Adrenal gland (tissue), 19 donors: ENCODE measurements at places on chromosomes 12 and 14. TPM values are rescaled to one million over a fixed set of nuclear protein-coding genes. Genes with fewer than 3 reads are reported as not detected.
A peak's percentile ranks its signal among the peaks of the same experiment; 100 is the strongest.

- H3K4me1 ChIP-seq = peaks cover 13% of the 10 kb centered on the region
- H3K27ac ChIP-seq = no peak overlapping the region
- DNase-seq = no peak
- no peaks in the 10 kb centered on the region for H3K27me3 ChIP-seq
- H3K36me3 ChIP-seq = no peaks in the 10 kb centered on the region
- H3K4me3 ChIP-seq = no peak overlapping the region
Measured at GRCh38 chr12:124466216-124467128, 100.9 kb downstream of the NCOR2 start.

DNA sequence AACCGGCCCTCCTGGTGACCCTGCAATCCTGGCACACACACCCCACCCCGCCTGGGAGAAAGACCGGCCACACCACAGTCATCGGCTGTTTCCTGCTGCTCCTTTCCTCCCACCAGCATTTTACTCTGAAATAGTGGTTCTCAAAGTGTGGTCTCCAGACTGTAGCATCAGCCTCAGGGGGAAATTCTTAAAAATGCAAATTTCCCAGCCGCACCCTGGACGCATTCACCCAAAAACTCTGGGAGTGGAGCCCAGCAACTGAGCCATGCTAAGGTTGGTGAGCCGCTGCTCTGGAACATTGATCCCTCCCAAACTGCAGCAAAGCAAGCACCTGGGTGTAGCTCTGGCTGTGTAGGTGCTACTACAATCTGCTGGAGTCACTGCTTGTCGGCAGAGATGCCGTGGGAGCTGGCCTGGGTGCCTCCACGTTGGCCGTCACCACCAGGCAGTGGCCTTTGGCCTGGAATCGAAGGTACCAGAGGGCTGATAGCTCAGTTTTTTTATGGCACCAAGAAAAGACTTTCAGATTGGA, 38.4 kb upstream of the BCL2L14 start:
- DNase-seq = no peak
- H3K27ac ChIP-seq = no peak overlapping the region
- H3K27me3 ChIP-seq = no peaks in the 10 kb centered on the region
- H3K36me3 ChIP-seq = no peaks in the 10 kb centered on the region
- no peaks in the 10 kb centered on the region for H3K4me1 ChIP-seq
- no peak overlapping the region for H3K4me3 ChIP-seq

Gene TSPAN9
- polyA plus RNA-seq = 12.4 TPM

DNA sequence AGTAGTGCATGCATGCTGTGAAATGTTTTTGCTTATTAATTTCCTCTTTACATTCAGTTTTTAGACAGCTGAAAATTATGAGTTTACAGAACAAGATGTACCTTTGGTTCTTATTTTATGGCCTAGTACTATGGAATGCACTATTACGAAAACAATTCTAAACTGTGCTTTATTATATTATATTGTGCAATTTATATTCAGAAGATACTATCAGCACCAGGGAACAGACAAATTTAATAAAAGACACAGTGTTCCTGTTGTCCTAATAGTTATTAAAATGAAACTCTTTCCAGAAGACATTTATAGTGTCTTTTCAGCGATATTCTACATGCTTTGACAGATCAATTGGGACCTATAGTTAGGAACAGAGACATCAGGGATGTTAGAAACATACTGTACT, 427.3 kb downstream of the BTG1 start:
- H3K4me1 ChIP-seq = no peaks in the 10 kb centered on the region
- H3K4me3 ChIP-seq = no peak overlapping the region
- no peak for DNase-seq

Gene TXNRD1
- polyA plus RNA-seq = 345 TPM

DNA sequence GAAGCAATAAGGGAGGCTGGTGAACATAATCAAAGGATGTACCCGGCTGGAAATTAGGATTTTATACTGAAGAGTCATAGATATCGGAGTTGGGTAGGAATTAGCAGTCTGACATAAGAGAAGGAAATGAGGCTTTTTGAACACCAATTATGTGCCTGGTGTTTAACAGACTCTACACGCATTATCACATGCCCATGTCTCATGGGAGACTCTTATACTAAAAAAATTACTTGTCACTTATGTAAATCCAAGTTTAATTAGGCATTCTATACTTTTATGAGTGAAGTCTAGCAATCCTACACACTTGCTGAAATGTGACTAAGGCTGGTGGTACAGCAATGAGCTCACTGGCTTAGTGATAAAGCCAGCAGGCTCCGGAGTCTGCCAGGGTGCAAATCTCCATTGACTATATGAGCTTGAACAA, 93.5 kb downstream of the NUAK1 start:
- H3K4me1 ChIP-seq = no peaks in the 10 kb centered on the region
- no peaks in the 10 kb centered on the region for H3K36me3 ChIP-seq
- H3K4me3 ChIP-seq = no peak overlapping the region
- no peaks in the 10 kb centered on the region for H3K27me3 ChIP-seq
- DNase-seq = no peak

GRCh38 chr12:7093892-7094291, 1.6 kb upstream of the C1R start:
- peaks cover 34% of the 10 kb centered on the region for H3K4me1 ChIP-seq
- H3K27me3 ChIP-seq = no peaks in the 10 kb centered on the region
- peak; percentile 66 for DNase-seq
- no peak overlapping the region for H3K4me3 ChIP-seq

DNA sequence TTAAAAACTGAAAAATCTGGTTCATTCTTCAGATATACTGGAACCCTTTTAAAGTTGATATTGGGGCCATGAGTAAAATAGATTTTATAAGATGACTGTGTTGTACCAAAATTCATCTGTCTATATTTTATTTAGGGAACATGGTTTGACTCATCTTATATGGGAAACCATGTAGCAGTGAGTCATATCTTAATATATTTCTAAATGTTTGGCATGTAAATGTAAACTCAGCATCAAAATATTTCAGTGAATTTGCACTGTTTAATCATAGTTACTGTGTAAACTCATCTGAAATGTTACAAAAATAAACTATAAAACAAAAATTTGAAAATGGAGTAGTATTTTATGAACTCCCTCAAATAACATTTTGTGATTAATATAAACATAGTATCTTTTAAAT, 14.2 kb downstream of the PTGER2 start:
- no peaks in the 10 kb centered on the region for H3K27me3 ChIP-seq
- H3K36me3 ChIP-seq = no peaks in the 10 kb centered on the region
- DNase-seq = no peak
- no peak overlapping the region for H3K27ac ChIP-seq

DNA sequence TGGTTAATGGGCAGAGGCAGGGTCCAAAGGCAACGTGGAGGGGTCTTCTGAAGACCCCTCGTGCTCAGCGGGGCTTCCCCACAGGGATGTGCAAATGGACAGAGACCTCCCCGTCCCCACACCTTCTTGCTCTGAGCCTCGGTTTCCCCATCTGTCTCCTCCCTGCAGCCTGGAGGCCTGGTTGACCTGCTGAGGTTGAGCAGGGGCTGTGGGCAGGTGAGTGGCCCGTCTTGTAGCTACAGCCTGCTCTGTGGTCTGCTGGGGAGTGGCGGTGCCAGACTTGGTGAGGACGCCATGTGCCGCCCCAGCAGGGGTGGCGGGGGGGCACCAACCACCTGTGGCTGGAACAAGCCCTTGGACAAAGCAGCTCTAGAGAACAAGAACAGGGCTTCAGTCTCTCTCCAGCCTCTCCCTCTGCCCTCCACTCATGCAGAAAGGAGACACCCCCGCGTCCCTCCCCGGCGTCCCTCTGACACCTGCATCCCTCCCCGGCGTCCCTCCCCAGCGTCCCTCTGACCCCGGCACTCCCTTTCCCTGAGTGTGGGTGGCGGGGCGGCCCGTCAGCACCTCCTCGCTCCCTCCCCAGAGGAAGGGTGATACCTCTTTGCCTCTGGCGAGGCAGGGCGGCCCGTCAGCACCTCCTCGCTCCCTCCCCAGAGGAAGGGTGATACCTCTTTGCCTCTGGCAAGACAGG, 83.7 kb downstream of the NOC4L start:
- H3K27ac ChIP-seq = no peak overlapping the region
- no peak overlapping the region for H3K4me3 ChIP-seq
- H3K27me3 ChIP-seq = peaks cover 33% of the 10 kb centered on the region
- H3K36me3 ChIP-seq = no peaks in the 10 kb centered on the region
- no peak for DNase-seq

DNA sequence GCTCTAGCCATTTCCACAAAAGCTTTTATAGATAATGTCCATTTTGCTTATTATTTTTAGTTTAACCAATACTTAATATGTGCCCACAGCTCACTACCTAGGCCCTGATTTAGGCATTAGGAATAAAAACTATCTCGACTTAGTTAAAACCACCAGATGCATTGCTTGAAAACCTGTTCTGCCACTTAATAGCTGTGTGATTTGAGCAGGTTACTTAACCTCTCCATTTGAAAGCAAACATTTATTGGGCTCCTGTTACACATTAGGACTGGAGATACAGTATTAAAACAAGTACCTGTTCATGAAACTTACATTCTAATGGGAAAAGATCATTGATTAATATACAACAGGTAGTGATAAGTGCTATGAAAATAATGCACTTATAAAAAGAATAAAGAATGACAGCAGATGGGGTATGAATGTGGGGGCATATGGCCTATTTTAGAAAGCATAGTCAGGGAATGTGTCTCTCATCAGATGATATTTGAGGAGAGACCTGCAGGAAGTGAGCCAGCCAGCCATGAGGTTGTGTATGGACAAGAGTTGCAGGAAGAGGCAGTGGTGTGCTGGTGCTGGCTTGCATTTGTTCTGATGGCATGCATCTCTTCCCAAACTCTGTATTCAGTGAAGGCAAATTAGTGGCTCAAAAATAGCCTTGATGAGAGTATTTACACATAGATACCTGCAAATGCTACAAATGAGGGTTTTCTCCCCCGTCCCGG, 34.3 kb downstream of the NOPCHAP1 start:
- H3K27ac ChIP-seq = no peak overlapping the region
- no peaks in the 10 kb centered on the region for H3K4me1 ChIP-seq
- no peaks in the 10 kb centered on the region for H3K36me3 ChIP-seq
- H3K4me3 ChIP-seq = no peak overlapping the region
- no peak for DNase-seq

Gene KCNH5
- polyA plus RNA-seq = 0.48 TPM

DNA sequence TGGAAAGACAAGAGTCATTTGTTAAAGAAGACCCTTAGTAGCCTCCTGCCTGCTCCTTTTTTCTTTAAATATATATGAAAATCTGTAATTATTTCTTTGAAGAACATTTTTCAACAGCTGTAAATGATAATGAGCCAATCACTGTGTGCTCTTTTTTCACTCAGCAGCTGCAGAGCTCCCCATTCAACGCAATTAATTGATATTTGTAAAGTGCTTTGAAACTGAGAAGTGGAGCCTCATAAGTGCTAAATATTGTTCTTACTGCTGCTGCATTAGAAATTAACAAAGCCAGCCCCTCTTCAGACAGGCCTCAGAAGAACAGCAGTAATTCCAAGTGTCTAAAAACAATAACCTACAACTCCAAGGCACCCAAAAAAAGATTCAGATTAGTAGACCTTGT, 224.3 kb downstream of the GXYLT1 start:
- no peaks in the 10 kb centered on the region for H3K27me3 ChIP-seq
- no peak overlapping the region for H3K27ac ChIP-seq
- H3K4me3 ChIP-seq = no peak overlapping the region
- H3K4me1 ChIP-seq = no peaks in the 10 kb centered on the region
- no peak for DNase-seq
- no peaks in the 10 kb centered on the region for H3K36me3 ChIP-seq

GRCh38 chr12:128702371-128702770, 121.4 kb downstream of the SLC15A4 start:
- no peak overlapping the region for H3K4me3 ChIP-seq
- H3K27ac ChIP-seq = no peak overlapping the region
- H3K36me3 ChIP-seq = no peaks in the 10 kb centered on the region

DNA sequence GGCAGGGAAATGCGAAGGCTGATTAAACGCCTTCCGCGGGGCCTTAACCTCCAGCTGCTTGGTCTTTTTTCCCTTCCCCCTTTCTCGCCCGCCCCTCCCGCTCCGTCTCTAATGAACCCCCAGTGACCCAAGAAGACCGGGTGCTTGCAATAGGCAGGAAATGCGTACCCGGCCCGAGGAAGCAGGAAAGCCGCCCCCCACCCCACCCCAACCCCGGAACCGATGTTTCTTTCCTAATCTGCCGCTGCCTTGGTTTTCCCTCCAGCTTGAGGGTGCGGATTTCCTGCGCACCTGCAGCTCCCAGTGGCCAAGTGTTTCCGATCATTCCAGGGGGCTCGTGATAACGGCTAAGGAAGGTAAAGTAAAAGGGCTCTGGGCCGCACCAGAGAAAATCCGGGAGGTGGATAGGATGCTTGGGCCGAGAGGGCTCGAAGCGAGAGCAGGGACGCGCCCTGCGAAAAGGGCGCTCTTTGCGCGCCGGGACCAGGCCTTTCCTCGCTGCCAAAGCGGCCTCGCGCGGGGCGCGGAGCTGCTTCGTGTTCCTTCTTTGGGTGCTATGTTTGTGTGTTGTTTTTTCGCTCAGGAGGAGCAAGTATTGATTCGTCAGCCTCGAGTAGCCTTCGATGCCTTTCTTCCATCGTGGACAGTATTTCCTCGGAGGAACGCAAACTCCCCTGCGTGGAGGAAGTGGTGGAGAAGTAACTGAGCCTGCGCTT, 983 bp downstream of the MYF6 start:
- no peaks in the 10 kb centered on the region for H3K4me1 ChIP-seq
- H3K4me3 ChIP-seq = no peak overlapping the region
- H3K27me3 ChIP-seq = peaks cover 18% of the 10 kb centered on the region
- DNase-seq = no peak
- no peak overlapping the region for H3K27ac ChIP-seq

Gene SLC39A9
- 23.8 TPM for polyA plus RNA-seq

GRCh38 chr14:90815572-90815821, 733 bp downstream of the TTC7B start:
- H3K4me3 ChIP-seq = peak overlapping the region; percentile 85
- H3K27ac ChIP-seq = no peak overlapping the region
- H3K36me3 ChIP-seq = no peaks in the 10 kb centered on the region
- H3K27me3 ChIP-seq = no peaks in the 10 kb centered on the region

GRCh38 chr12:12620730-12621315, 9.1 kb downstream of the CREBL2 start:
- no peak for DNase-seq
- H3K4me3 ChIP-seq = no peak overlapping the region
- no peaks in the 10 kb centered on the region for H3K27me3 ChIP-seq
- H3K27ac ChIP-seq = no peak overlapping the region

DNA sequence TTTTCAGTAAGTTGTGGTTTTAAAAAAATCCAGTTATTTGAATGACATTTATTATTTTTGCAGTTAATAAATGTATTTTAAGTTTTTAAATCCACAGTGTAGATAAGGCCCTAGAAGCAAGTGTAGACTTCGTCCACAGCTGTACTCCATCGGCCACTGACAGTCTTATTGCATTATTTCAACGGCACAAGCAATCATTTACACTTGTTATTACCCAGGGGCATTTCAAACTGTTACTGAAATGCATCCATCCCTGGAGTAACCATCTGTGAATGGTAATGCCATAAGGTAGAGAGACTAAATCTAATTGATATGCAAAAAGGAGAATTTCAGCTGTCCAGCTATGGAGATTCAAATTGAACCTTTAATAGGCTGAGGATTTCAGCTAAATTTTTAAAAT, 48.4 kb downstream of the BICD1 start:
- no peaks in the 10 kb centered on the region for H3K27me3 ChIP-seq
- H3K27ac ChIP-seq = no peak overlapping the region

Gene GDF3
- 0.16 TPM for polyA plus RNA-seq

- H3K4me1 ChIP-seq = peaks cover 45% of the 10 kb centered on the region
- peak overlapping the region; percentile 38 for H3K4me3 ChIP-seq
- H3K36me3 ChIP-seq = peaks cover 14% of the 10 kb centered on the region
Measured at GRCh38 chr12:113222730-113223531, 1.7 kb downstream of the TPCN1 start.

Gene CCDC38
- polyA plus RNA-seq = 0.92 TPM
